ENCODE measurements at places on chromosomes 7 and 10. TPM values are rescaled to one million over a fixed set of nuclear protein-coding genes. Genes with fewer than 3 reads are reported as not detected.

DNA sequence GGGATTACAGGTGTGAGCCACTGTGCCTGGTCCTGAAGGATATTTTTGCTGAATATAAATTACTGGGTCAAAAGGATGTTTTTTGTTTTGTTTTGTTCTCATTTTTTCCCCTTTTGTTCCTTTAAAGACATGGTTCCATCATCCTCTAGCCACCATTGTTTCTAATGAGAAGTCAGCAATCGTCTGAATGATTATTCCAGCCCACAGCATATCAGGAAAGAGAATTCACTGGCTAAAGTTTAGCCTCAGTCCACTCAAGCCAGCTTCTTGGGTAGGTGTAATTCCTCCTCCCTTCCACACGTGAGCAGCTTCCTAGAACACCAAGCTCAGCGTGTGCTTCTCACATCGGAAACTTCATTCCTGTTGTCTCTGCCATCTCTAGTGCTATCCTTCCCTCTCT is 112.8 kb upstream of the INSIG1 start:
- no peak for DNase-seq

The IKZF1 gene
- 4.0 TPM for total RNA-seq

GRCh38 chr7:45151131-45151684 is 6.4 kb upstream of the RAMP3 start:
- DNase-seq, result no peak

- no peak for DNase-seq
Measured at GRCh38 chr10:3126741-3127346, 45.7 kb downstream of the PITRM1 start.

The CRTAC1 gene
- total RNA-seq, result 12.1 TPM

DNA sequence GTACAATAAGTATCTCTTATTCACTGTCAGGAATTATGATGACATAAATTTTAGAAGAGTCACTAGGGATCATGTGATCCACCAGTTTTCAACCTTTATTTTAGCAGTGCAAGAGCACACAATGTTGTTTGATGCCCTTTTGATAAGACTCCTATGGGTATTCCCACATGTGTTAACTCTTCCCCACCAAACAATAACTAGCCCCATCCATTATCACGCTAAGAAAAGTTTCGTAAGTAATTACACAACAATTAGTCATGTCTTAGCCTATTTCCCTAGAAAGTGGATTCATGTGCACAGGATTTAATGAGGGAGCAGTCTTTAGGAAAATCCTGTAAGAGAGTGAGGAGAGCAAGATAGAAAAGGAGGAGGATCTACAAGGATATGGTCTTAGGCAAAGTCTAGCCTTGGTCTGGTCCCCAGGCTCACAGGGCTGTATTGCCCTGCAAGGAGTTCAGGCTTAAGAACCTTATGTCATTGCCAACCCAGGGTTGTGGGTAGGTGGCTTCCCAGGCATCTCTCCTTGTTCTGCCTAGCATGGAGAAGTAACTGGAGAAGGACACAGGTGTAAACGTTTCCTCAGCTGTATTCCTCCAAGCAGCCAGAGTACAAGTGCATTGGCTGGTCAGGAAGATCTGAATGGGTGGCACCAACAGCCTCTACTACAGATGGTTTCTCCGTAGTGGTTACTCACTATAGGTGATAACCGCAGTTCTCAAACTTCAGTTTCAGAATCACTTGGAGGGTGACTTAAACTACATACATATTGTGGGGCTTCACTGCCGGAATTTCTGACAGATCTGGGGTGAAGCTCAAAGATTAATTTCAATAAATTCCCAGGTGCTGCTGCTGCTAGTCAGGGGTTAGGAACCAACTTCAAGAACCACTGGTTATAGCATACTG is 574.5 kb downstream of the SUGCT start:
- no peak for DNase-seq

- no peak for DNase-seq
Measured at GRCh38 chr10:176677-177076, 41.4 kb downstream of the ZMYND11 start.
